ENCODE measurements at places on chromosomes 4 and X.

DNA sequence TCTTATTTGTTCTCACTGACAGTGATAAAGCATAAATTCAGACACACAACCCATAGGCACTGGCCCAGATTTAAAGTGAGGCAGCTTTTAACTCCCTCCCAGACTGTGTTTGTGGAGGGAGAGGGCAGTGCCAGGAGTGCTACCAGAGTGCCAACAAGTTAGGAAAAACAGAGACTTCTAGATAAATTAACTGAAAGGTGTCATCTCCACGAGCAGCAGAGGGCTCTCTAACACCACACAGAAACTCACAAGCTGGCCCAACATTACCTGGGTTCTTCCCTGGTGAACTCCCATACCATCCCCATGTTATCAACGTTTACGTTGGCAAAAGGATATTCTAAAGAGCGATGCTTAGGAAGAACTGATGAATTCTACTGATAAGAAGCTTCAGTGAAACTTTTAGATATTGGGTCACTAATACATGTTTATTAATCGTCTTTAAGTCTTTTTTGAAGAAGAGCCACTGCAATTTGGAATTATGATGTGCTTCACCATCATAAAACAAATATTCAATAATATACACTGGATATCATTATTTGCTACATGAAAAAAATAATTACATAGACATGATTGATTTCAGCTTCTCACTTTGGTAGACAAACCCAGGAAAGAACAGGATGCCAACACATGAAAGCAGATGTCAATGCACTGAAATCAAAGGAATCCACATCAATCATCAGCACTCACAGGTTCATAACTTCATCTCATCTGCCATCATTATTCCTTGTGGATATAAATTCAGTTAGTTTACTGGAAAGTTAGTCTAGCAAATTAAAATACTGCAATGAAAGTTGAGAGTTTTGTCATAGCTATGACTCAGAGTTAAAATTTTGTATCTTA, 121.2 kb upstream of the NAP1L5 start:
- peak; percentile 3 for DNase-seq

DNA sequence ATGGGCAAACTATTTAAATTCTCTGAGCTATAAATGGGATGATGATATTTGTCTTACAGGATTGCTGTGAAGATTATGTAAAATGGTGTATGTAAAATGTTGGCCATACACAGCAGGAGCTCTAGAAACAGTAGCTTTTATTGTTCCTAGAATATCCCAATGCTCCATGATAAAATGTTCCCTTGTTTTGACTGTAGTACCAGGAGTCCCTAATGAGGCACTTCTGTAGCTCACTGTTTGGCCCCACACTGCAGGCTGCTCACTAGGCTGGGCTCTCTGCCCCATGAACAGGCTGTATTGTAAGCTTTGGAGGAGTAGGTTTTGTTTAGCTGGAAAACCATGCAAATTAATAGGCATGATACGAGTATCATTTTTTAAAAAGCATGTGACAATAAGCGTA, 3.3 kb upstream of the FGA start:
- no peak for DNase-seq

- DNase-seq, result no peak
Observed at GRCh38 chr4:153179100-153179499, 25.1 kb upstream of the TRIM2 start.

GRCh38 chrX:135520022-135520552, 373 bp upstream of the INTS6L start:
- peak; percentile 21 for DNase-seq

- no peak for DNase-seq
Observed at GRCh38 chr4:48898733-48899431, 7.7 kb downstream of the OCIAD2 start.

- no peak for DNase-seq
Observed at GRCh38 chr4:188930822-188931221, 791.6 kb downstream of the TRIML1 start.

- DNase-seq, result no peak
Observed at GRCh38 chr4:164935363-164935762, 42.1 kb downstream of the TRIM61 start.

- no peak for DNase-seq
Observed at GRCh38 chr4:164888096-164888715, 11.2 kb downstream of the APELA start.

GRCh38 chr4:83075311-83076095, 39.0 kb downstream of the PLAC8 start:
- peak; percentile 33 for DNase-seq

DNA sequence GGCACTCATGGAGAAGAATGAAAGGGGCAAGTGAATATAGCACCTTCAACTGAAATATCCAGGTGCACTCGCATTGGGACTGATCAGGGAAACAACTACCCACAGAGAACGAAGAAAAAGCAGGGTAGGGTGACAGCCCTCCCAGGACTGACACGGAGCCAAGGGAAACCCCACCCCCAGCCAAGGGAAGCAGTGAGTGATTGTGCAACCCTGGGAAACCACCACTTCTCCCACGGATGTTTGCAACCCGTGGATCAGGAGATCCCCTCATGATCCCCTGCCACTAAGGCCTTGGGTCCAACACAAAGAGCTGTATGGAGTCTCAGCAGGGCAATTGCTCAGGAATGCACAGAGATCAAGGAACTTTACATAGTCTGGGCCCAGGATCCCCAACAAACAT, 158.5 kb upstream of the HCCS start:
- DNase-seq, result no peak

GRCh38 chr4:18033111-18034085, 11.8 kb upstream of the LCORL start:
- no peak for DNase-seq

GRCh38 chr4:101346351-101347266, 717 bp downstream of the PPP3CA start:
- peak; percentile 63 for DNase-seq

- DNase-seq, result no peak
Observed at GRCh38 chr4:66946761-66947160, 598.5 kb downstream of the CENPC start.

- DNase-seq, result peak; percentile 48
Observed at GRCh38 chrX:17046478-17047097, 100.1 kb downstream of the REPS2 start.

DNA sequence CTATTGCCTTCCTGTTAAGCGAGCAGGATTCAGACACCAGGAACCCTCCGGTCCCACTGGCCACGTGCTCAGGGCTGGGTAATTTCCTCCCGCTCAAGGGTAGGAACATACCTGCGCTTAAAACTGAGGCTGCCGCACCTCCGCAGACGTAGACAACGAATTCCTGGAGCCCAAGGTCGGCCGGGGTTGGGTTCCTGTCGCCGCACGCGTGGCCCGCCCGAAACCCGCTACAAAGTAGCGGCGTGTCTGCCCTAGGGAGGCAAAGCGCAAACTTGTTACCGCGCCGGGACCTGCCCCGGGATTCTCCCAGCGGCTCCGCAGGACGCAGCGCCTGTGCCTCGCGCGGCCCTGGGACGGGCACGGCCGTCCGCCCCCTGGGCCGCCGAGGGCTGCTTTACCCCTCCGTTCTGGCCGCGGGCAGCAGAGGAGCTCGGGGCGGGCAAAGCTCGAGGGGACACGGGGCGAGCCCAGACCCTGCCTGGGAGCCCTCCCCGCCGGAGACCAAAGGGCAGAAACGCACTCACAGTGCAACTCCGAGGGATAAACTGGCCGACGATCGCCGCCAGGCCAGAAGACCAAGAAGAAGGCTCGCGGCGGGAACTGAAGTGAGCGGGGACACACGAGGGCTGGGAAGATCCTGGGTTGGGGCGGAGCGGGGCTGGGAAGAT, at the start of gene ERVMER34-1:
Gene ERVMER34-1 (minus strand): TSS at position 607 of the 668 bp plus-strand sequence. CDS start 5,905 bp downstream, outside the sequence.
- DNase-seq, result peak; percentile 41

- DNase-seq, result no peak
Observed at GRCh38 chr4:87442889-87443288, 20.5 kb downstream of the NUDT9 start.

GRCh38 chr4:56102601-56103000, 153.9 kb downstream of the CEP135 start:
- DNase-seq, result no peak

GRCh38 chr4:61320631-61321030, 120.5 kb downstream of the ADGRL3 start:
- no peak for DNase-seq

DNA sequence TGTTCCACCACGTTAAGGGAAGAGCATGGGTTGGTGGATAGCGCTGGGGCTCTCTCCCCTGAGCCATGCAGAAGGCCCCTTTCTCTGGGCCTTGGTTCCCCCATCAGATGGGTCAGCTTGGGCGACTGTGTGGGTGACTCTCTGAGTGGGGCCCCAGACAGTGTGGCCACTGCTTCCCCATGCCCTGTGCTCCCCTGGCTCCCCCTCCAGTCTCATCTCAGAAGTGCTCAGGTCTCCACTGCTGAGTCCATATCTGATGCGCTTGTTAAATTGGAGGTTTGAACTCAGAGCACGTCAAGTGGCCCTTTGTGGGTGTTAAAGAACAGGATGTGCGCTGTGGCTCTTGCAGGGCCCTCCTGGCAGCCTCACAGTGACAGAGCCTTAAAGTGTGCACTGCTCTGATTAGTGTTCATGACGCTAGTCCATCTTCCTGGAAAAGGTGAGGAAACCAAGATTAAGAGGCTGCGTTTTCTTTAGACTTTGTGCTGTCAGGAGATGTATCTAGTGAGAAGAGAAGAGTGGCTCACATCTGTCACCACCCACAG, 59.8 kb downstream of the NELFA start:
- no peak for DNase-seq

- no peak for DNase-seq
Observed at GRCh38 chr4:169153481-169154087, 117.2 kb downstream of the SH3RF1 start.

DNA sequence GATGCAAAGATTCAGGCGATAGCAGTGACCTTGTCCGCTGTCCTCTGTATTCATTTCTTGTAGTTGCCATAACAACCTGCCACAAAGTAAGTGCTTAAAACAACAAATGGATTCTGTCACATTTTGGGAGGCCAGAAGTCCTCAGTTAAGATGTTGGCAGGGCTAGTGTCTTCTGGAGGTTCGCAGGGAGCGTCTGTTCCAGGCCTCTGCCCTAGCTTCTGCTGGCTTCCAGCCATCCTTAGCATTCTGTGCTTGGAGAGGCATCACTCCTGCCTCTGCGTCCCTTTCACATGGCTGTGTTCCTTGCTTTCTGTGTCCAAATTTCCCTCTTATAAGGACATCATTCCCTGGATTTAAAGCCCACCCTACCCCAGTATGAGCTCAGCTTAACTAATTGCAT, 31.5 kb upstream of the ZNF185 start:
- DNase-seq, result no peak

DNA sequence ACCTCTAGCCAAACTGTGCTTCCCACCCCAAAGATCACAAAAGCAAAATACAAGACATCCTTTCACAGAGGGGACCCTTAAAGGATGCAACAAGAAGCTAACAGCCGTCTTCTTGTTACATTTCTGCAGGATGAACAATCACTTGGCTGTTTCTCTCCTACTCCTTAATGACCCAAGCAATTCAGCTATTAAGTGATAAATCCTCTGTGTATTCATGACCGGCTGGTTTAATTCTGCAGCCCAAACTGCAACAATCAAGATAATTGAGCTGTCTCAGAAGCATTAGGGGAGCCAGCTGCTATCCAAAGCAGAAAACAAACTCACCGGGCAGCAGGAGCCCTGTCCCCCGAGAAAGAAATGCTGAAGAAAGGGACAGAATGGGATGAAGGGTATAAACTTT, 85.9 kb upstream of the ACSL4 start:
- DNase-seq, result no peak

GRCh38 chrX:51825436-51825835, 68.0 kb upstream of the MAGED1 start:
- DNase-seq, result no peak
